CD4-positive, alpha-beta T cell treated with Interleukin-10 for 1 hour (primary cell): ENCODE measurements at places on chromosomes 13 and 19.
A peak's percentile ranks its signal among the peaks of the same experiment; 100 is the strongest.

DNA sequence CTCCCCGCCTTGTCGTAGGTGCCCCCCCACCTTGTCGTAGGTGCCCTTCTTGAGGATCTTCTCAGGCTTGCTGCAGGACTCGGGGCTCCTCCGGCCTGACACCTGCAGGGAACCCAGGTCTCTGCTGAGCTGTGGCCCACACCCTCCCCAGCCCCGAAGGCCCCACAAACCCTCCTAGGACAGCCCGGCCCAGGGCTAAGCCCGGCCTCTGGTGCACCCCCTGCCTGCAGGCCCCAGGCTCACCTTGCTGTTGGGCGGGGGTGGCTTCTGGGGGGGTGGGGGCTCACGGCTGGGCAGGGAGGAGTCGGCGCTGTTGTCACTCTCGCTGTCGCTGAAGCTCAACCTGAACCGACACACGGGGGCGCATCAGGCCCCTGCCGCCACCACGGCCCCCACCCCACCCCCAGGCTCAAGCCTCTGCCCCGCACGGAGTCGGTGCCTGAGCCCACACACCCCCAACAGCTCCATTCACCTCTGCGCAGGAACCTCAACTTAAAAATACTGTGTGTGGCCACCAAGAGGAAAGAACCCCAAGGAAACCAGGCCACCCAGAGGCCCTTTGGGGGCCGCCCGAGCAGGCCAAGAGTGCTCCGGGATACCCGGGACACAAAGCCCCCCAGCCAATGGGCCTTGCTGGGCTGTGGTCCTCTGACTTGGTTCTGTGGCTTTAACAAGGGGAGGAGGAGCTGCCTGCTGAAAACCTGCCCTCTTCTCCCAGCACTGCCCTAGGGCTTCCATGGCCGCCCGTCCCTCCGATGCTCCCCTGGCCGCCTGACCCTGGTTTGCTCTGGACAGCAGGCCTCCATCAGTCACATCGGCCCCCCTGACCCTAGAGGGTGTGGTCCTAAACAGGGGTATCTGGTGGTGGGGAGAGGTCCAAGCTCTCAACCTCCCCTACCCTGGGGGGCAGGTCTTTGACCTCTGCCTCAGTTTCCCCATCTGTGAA lies 65.8 kb downstream of the MLLT1 start:
- no peak for DNase-seq

- DNase-seq = no peak
These were observed 9.3 kb downstream of the TMEM143 start for GRCh38 chr19:48354332-48354992.

DNA sequence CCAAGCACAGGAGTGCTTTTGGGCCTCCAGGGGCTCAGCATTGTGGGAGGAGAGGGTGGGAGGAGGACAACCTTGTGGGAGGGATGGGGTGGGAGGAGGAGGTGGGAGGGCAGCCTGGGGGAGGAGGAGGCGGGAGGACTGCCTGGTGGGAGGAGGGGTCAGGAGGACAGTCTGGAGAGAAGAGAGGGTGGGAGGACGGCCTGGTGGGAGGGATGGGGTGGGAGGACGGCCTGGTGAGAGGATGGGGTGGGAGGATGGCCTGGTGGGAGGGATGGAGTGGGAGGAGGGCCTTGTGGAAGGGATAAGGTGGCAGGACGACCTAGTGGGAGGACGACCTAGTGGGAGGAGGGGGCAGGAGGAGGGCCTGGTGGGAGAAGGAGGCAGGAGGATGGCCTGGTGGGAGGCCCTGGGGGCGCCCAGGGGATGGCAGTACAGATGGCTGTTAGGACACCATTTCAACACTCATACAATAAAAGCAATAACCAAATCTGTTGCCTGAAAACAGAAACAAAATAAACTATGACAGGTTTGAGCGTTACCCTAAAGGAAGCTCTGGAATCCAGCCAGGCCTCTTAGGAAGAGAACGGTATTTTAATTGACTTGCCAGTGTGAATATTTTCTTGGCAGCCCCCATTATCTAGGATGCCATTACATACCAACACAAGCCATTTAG lies 63.7 kb downstream of the CRYL1 start:
- no peak for DNase-seq

GRCh38 chr19:7751157-7751783 lies 3.9 kb upstream of the CD209 start:
- DNase-seq = peak; percentile 28

DNA sequence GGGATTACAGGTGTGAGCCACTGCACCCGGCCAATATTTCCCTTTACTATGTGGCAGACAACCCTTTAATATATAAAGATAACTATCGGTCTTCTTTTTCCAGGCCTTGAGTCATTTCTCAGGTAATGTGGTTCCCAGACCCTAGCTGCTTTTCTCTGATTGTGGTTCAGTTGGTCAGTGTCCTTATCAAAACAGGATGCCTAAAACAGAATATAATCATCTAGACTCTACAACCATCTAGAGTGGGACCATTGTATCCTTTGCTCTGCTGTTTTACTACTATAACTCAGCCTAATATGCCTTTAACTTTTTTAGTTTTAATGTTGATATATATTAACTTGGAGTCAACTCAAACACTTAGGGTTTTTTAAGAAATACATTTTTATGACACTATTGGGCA lies 30.0 kb upstream of the HMGB1 start:
- DNase-seq = no peak

DNA sequence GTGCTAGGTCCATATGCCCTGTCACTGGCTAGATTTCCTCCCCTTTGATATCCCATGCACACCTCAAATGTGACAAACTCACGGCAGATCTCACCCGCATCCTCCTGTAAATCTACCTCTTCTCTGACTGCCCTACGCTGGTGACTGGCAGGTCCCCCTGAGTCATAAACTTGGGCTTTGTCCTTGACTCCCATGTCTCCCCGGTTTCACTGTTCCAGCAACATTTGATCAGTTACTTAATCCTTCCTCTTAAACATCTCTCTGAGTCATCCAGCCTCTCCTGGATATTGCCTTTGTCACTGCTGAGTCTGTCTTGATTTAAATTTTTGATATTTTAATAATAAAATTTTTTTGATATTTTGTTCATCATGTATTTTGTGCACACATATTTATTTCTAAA lies 26.5 kb downstream of the FAM216B start:
- DNase-seq = no peak
